ENCODE measurements at places on chromosomes 3 and 15.

DNA sequence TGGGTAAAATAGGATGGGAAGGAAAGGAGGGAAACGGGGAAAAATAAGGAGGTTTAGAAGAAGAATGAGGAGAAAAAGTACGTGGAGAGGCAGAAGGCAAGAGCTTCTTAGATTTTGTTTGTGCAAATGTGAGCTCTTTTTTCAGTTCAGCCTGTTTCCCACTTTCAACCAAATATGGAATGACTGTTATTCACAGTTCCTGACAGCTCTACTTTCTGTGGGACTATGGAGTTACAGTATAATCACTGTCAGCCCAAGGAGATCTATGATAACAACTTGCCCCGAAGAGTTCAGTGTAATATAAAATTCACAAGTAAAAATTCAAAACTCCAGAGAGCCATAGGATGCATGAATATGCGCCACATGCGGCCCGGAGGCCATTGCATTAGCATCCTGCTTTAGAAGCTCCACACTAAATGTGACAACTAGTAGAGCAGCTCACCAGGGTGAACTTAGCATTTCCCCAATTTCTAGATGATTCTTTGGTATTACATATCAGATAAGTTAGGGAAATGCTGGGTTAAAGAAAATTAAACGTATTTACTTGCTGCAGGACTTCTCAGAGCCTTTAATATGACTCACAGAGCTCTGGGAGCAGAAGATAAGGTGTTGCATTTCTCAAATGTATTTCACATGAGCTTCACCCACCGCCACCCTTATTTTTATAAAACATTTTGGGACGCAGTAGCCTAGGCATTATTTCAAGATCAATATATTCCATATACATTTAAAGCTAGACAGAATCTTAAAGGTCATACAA lies 234.6 kb downstream of the EBLN2 start:
- DNase-seq = no peak

- DNase-seq = no peak
These were observed 156.7 kb upstream of the EPHA6 start for GRCh38 chr3:96657710-96658109.

DNA sequence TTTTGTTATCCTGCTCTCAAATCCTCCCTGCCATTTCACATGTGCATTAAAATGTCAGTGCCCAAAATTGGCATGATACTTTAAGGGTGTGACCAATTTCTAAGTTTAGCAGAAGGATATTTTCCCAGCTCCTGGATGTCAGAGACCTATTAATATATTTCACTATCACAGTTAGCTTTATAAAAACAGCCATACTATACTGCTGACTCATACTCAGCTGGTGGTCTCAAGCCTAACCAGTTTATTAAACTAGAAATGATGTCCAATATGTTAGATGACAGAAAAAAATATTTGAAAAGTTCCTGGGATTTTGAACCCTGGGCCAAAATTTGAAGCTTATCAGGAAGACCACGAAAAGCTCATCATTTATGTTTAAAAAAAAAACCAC lies 60.9 kb upstream of the ZNF280D start:
- no peak for DNase-seq

DNA sequence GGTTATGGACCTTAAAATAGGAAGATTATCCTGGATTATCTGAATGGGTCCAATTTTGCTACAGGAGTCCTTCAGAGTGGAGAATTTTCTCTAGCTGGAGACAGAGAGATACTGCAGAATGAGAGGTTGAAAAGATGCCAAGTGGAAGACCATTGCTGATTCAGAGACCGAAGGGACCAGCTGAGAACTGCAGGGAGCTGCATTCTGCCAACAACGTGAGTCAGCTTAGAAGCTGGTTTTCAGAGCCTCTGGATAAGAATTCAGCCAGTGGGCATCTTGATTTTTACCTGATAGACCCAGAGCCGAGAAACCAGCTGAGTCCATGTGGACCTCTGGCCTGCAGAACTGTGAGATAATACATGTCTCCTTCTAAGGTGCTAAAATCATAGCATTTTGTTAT lies 234.0 kb downstream of the NR2F2 start:
- DNase-seq = no peak

DNA sequence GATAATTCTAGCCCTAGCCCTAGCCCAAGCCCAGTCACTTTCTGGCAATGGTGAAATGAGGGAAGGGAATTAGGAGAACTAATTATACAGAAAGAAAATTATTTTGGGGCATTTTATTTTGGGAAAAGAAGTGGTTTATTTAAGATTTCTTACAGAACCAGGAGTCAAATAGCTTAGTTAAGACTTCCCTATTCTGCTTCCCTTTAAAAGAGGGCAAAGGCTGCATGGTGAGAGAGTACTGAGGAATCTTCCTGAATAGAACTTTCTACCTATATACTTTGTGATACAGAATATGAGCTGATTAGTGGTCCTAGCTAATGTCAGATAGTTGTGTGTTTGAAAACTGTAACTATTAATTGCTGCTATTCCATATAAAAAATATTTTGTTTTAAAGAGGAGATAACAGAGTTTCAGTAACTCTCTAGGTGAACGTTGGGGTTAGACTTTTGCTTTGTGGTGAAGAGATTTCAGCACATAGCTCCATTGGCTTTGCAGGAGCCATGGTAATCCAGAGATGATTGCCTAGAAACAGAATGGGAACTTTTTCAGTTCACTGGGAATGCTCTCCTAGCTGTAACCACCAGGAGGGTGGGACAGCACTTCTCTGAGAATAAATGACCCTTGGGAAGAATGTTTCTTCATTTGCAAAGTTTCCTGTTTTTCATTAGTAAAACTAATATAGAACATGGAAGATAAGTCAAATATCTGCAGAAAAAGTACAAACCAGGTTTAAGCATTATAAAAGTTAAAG lies 5.3 kb upstream of the GCSAM start:
- no peak for DNase-seq

- no peak for DNase-seq
These were observed 42.9 kb downstream of the GALK2 start for GRCh38 chr15:49212897-49213296.

GRCh38 chr3:146339349-146339748 lies 88.4 kb upstream of the PLSCR4 start:
- no peak for DNase-seq

DNA sequence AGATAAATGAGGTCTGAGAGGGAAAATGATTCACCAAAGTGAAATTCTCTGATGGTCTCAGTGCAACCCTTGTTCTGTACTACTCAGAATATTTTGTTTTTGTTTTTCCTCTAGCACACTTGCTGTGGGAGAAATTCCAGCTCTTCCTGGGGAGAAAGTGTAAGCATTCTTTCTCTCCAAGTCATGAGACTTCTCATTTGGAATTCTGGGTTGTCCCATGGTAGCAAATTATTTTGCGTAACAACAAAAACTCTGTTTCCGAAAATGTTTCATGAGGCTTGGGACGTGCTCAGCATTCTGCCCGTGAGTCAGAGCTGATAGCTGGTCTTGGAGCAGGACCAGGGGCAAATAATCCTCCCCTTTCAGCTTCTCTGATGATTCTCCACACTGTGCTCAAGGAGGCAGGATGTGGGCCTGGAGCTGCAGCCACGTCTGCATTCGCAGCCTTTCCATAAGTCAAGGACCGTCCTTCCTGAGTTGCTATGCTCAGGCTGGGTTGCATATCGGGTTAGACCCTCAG lies 70.3 kb downstream of the SENP2 start:
- no peak for DNase-seq

GRCh38 chr3:125647318-125648014 lies 52.2 kb upstream of the OSBPL11 start:
- no peak for DNase-seq

DNA sequence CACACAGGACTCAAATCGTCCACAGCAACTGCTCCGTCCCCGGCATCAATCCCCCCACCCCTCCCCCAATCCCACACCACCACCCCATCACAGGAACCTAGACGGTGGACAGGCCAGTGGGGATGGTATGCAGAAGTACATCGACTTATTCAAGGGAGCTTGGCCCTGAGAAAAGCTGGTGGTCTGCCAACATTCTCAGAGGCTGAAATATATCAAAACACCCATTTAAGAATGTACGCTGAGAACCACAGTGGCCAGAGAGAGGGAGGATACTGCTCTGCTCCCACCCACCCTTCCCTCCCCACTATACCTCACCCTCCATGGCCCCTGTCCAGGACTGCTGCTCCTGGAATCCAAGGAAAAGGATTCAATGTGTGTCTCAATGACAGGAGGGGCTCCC lies 12.4 kb upstream of the USP3 start:
- no peak for DNase-seq

DNA sequence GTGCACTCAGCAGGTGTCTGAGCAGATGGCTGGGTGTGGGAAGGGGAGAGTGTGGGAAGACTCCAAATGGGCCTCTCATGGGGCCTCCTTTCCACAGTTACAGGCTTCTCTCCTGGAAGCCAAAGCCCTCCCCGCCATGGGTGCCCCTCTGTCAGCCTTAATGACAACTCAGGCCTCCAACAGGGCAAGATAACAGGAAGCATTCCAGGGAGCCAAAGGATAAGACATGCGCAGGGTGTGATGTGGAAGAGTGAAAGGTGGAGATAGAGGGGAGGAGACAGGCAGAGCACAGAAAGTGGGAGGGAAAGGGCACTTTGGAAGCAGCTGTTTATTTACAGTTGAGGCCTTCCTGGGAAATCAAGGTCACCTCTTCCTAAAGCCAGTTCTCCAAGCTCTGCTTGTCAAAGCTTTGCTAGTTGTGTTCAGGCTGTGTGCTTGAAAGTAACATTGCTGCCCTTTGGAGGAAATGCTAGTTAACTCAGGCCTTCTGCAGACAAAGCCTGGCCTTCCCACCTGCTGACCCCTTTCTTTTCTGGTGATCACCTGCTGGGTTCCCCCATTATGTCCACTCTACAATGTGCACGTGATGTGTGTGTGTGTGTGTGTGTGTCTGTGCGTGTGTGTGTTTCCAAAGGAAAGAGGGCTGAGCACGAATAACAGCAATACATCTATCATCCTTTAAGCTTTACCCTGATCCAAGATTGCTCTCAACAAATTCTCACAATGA lies 35.2 kb upstream of the SMAD3 start:
- no peak for DNase-seq

GRCh38 chr3:194042927-194043326 lies 93.0 kb upstream of the HES1 start:
- DNase-seq = no peak

GRCh38 chr15:75884041-75884440 lies 19.6 kb upstream of the FBXO22 start:
- DNase-seq = no peak

- no peak for DNase-seq
These were observed 151.2 kb upstream of the UBE2E1 start for GRCh38 chr3:23654571-23654970.

DNA sequence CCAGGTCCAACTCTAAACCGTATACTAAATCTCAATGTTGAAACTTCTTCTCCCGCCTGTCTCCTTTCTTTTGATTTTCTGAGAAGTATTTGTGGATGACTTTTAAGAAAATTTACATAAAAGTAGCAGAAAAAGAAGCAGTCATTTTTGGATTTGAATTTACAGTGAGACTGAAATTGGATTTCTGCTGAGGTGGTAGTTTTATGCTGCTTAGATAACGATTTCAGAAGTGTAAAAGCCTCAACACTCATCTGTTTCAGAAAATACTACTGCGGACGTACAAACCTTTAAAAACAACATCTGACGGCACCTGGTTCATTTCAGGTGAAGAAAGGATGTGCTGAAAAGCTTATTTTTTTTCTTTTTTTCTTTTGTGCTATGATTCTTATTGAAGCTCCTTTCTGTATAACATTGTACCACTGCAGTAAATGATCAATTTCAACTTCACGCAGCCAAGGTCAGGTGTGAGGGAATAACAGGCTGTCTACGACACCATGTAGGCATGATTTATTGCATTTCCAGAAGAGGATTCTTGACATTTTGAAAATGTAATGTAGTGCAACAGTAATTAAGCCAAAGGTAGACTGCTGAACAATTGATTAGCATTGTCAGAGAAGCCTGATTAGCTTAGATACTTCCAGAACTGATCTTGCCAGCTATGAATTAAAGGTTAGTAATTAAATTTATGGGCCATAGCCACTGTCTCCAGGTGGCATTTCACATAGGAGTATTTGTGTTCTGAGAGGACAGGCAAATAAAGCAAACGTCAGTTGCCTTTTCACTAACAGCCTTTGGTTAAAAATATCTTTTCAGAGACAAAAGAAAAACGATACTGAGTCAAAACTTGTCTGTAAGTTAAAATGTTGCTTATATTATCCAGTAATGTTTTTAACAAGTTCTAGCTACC lies 134.6 kb upstream of the KBTBD8 start:
- no peak for DNase-seq

DNA sequence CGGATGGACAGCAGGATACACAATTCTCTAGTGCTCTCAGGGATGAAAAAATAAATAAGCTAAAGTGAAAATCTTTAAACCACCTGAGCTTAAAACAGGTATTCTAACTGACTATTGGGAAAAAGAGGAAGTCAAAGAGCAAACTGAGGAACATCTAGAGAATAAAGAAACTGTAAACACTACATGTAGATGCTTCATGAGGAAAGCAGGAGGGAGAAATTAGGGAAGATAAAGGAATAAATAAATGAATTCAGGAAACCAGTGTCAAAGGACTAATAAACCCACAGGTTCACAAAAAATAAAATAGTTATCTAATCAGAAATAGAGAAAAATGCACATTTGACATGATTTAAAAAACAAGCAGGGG lies 525 bp upstream of the MCCC1 start:
- DNase-seq = no peak

GRCh38 chr15:31296646-31297574 lies 29.7 kb upstream of the KLF13 start:
- DNase-seq = no peak

DNA sequence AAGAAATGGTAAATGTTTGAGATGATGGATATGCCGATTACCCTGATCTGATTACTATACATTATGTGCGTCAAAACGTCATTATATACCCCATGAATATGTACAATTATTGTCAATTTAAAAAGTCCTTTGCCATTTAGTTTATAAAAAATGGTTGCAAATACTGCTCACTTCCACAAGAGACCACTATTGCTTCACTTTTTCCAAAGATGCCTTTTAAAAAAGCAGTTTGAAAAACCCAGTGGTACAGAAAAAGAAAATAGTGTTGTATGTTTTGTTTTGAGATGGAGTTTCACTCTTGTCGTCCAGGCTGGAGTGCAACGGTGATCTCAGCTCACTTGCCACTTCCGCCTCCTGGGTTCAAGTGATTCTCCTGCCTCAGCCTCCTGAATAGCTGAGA lies 39.3 kb downstream of the EDEM1 start:
- DNase-seq = no peak

DNA sequence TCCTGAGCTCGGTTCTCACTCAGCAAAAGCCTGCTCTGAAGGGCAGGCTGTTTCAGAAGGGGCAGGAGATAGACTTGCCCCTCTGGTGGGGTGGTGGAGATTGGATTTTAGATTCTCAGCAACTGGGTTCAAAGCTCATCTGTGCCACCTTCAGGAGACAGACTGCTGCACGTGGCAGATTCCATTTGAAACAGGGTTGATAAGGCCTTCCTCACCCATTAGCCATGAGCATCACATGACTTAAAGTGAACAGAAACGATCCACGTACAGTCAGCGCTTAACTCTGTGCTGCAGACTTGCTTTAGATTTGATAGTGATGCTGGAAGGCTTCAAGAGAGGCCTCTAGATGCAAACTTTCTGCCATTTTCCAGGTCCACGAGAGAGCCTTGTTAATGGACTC lies 35.0 kb upstream of the MGLL start:
- no peak for DNase-seq

Measured in stimulated activated CD8-positive, alpha-beta memory T cell treated with anti-CD3 and anti-CD28 coated beads, Interleukin-2, amount 100 ng/mL, for 1 hour (primary cell).